ENCODE measurements at places on chromosomes 16 and 17.
A peak's percentile ranks its signal among the peaks of the same experiment; 100 is the strongest.

DNA sequence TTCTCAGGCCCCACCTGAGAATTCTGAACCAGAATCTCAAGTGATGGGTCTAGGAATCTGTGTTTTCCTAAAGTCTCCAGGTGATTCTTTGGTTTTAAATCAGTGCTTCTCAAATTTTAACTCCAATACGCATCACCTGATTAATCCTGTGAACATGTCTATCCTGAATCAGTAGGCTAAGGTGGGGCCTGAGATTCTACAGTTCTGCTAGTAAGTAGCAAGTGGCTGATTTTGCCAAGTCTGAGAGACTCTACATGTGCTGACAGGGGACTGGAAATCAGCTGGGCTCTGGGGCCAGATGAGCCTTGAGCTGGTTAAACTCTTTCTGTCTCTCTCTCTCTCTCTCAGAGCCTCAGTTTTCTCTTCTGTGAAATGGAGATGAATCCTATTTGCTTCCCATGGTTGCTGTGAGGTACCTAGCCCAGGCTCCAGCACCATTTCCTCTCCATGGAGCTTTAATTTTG lies 9.0 kb downstream of the CCR7 start:
- DNase-seq, result no peak

DNA sequence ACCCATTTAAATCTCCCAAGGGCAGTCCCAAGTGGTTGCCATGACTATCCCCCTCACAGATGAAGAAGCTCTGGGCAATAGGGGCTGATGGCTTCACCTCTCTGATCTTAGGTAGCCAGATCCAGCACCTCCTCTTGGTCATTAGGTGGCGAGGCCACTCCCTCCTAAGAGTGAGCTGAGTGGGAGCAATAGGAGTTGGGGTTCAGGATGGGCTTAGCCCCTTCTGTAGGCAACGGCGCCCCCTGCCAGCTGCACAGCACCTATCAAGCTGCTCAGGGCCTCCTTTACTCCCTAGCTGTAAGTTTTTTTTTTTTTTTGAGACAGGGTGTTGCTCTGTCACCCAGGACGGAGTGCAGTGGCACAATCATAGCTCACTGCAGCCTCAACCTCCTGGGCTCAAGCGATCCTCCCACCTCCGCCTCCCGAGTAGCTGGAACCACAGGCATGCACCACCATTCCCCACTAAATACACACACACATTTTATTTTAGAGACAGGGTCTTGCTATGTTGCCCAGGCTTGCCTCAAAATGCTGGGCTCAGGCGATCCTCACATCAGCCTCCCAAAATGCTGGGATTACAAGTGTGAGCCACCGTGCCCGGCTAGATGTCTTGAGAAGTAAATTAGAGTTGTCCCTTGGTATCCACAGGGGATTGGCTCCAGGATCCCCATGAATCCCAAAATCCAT lies 3.5 kb upstream of the RRAD start:
- no peak for DNase-seq

DNA sequence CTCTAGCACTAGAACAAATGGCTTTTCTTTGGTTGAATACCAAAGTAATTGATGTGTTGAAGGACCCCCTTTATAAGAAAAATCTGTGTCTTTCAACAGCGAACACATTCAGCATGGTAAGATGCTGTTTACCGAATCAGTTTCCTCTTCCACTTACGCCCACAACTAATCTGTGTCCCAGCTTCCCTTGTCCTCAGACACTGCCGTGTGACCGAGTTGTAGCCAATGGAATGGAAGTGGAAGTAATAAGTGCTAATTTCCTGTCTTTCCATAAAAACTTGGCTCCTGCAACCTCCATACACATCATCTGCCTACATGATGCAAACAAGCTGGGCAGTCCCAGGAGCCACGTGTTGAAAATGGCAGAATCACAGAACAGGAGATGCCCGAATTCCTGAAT lies 10.4 kb downstream of the CDIPT start:
- no peak for DNase-seq

- DNase-seq, result no peak
These were observed 192.7 kb downstream of the RPTOR start for GRCh38 chr17:80737106-80738019.

GRCh38 chr17:17175917-17176316 lies 30.2 kb downstream of the PLD6 start:
- no peak for DNase-seq

GRCh38 chr17:75272848-75273184 lies 1.8 kb upstream of the MIF4GD start:
- no peak for DNase-seq

DNA sequence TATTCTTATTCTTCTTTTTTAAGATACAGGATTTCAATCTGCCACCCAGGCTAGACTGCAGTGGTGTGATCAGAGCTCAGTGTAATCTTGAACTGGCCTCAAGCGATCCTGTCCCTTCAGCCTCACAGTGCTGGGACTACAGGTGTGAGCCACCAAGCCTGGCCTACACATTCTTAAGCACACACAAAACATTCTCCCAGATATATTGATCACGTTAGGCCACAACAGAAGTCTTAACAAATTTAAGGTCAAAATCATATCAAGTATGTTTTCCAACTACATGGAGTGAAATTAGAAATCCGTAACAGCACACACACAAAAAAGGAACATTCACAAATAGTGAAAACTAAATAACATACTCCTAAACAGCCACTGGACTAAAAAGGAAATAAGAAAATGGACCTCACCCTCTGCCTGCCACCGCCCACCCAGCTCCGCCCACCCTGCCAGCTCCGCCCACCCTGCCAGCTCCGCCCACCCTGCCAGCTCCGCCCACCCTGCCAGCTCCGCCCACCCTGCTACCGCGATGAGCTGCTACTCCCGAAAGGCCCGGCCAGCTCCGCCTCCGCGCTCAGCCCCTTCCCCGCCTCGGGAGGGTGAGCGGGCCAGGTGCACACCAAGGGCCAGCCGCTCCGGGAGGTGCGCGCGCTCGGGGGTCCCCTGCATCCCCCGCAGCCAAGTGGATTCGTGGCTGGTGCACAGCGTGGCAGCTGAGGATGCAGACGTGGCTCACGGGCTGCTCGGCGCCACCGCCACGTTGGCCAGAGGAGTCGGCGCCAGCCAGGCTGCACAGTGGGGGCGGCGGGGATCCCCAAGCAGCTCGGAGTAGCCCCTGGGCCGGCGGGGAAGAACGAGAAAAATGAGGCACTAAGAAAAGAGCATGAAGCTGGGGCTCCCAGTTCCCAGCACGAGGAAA lies 41.2 kb downstream of the C16orf87 start:
- peak; percentile 60 for DNase-seq

DNA sequence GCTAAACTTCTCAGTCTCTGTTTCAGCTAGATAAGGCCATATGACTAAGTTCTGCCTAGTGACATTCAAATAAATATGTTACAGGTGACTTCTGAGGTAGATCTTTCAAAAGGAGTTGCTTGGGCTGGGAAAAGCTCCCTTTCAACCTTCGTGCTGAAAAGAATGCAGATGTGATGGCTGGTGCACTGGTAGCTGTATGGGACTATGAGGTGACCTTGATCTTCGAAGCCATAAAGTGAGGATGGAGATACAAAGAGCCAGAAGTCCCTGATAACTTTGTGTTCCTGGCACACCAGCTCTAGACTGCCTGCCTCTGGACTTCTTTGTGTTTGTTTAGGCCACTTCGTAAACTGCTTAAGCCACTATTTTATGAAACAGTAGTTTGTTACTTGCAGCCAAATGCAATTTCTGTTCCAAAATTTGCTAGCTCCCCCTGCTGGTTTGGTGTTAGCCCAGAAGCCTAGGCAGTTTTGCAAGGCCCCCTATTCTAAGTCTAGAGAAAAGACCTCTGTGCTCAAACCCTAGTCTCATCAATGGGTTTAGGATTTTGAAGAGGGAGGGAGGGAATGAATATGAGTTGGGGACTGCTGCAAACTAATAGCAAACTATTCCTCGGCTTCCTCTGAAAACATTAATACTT lies 23.3 kb upstream of the ERCC4 start:
- no peak for DNase-seq

DNA sequence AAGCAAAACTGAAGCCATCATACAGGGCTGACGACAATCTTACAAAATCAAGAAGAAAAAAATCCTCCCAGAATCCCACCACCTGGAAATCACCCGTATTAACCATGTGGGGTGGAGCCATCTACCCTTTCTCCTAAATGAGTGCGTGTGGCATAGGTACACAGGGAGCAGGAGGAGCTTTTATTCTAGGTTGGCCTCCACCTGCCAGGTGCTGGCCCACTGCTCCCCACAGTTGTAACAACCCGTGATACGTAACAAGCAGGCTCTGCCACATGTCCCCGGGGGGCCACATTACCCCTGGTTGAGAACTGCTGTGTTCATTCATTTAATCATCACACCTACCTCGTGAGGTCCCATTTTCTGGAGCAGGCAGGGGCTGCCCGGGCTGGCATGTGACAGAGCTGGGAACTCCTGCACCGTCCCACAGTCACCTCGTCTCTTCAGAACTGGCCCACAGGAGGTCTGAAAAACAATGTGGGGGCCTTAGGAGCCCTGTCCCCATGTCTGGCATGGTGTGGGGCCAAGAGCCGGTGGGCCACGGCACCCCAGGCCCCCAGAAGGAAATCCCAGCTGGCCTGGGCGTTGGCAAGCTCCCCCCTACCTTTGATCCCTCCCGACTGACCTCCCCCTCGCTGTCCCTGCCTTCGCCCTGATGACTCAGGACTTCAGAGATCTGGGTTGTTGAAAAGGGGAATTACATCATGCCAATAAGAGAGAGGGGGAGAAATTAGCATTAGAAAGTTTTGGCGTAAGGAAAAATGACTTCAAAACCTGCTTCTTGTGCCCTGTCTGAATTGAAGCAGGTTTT lies 12.9 kb downstream of the CMIP start:
- DNase-seq, result no peak

GRCh38 chr16:20249211-20249610 lies 78.1 kb downstream of the GP2 start:
- no peak for DNase-seq

DNA sequence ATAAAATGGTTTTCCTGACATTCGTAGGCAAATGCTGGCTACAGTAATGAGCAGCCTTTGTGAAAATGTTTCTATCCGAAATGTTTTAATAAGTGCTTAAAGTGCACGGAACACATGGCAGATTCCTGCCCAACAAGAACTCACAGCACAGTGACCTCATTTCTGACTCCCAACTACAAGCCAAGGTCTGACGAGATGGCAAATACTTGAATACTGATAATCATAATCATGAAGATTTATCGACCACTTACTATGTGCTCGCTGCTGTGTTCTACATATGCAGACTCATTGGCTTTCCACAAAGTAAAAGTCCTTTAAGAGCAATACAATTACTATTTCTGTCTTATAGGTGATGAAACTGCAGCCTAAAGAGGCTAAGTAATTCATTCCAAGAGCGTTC lies 238.1 kb upstream of the CDH5 start:
- no peak for DNase-seq

DNA sequence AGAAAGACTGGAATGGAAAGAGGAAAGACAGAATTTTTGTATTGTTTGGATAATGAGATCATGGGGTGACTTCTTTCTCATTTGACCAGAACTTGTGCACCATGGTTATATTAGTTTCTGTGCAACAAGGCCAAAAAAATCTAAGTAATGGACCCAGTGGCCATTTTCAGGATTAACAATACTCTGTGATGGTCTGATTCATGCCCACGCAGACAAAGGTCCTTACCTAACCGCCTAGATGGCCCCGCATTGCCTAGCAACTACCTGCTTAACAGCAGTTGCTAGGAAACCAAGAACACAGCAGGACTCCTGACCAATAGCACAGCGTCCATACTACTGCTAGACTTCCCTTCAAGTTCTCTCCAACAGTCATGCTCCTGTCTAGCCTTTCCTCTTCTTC lies 22.4 kb downstream of the MIS12 start:
- DNase-seq, result no peak

- DNase-seq, result no peak
These were observed 24.8 kb upstream of the KDM6B start for GRCh38 chr17:7809086-7809790.

DNA sequence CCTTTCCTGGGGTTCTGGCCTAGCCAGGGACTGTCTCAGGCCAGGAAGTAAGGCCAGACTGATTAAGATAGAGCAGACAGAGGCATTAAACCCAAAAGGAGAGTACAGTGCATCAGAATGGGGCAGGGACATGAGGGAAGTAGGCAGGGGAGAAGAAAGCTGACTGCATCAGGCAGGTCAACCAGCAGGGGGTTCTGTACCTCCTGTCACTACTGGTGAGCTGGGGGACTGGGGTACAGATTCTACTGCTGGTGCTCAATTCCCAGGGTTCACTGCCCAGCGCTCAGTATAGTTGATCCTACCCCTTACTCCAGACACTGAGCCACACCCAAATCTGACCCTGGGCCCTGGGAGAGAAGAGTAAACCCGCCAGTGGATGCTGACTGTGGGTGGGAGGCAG lies 12.9 kb upstream of the MTMR4 start:
- no peak for DNase-seq

GRCh38 chr16:31131841-31132271 lies 3.7 kb downstream of the PRSS8 start:
- no peak for DNase-seq

GRCh38 chr16:81403601-81404391 lies 40.8 kb upstream of the CMIP start:
- DNase-seq, result peak; percentile 64

GRCh38 chr17:49465331-49465903 lies 29.7 kb upstream of the NGFR start:
- no peak for DNase-seq

DNA sequence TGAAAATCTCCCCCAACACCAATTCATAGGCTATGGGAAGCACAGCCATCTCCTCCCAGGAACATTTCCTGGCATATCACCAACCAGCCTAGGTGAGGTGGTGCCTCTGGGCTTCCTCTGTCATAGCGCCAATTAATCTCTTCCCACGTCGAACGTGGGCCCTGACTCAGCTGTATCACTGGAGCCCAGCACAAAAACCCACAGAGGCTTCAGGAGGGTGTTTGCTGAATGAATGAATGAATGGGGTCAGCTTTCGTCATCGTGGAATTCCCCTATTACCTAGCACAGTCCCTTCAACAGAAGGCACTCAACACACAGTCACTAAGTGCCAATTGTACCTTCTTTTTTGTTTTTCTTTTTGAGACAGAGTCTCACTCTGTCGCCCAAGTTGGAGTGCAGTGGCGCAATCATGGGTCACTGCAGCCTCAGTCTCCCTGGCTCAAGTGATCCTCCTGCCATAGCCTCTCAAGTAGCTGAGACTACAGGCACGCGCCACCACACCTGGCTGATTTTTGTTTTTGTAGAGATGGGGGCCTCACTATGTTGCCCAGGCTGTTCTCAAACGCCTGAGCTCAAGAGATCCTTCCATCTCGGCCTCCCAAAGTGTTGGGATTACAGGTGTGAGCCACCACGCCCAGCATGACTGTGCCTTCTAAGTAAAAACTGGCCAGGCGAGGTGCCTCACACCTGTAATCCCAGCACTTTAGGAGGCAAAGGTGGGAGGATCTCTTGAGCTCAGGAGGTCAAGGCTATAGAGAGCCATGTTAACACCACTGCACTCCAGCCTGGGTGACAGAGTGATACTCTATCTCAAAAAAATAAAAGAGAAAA lies 4.1 kb downstream of the ZNF688 start:
- DNase-seq, result peak; percentile 52

- no peak for DNase-seq
These were observed 218.6 kb upstream of the ASIC2 start for GRCh38 chr17:33511670-33512069.

DNA sequence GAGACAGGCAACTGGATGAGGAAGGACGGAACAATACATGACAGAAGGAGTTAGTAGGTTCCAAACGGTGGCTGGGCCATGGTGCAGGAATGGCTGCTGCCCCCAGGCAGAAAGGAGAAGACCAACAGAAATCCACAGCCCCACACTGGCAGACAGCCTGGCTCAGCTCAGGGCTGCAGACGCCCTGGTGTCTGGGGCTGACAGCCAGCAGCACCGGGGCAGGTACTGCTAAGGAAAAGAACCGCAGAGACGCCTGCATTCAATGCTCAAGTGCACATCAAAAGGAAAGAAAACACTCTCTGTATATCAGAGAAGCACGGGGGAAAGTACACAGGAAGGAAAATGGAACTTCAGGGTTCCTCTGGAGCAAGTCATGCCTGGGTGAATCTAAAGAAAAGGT lies 53.4 kb downstream of the GAS7 start:
- DNase-seq, result no peak

Measured in activated CD4-positive, CD25-positive, alpha-beta regulatory T cell treated with anti-CD3 and anti-CD28 coated beads, Interleukin-2, amount 50 U/mL, for 16 hours (primary cell).